ENCODE measurements at places on chromosomes 1 and 21.
A peak's percentile ranks its signal among the peaks of the same experiment; 100 is the strongest.

- no peak for DNase-seq
These were observed 88.2 kb downstream of the GFI1 start for GRCh38 chr1:92398519-92398918.

- no peak for DNase-seq
These were observed 42.3 kb downstream of the MAN1C1 start for GRCh38 chr1:25658791-25659431.

DNA sequence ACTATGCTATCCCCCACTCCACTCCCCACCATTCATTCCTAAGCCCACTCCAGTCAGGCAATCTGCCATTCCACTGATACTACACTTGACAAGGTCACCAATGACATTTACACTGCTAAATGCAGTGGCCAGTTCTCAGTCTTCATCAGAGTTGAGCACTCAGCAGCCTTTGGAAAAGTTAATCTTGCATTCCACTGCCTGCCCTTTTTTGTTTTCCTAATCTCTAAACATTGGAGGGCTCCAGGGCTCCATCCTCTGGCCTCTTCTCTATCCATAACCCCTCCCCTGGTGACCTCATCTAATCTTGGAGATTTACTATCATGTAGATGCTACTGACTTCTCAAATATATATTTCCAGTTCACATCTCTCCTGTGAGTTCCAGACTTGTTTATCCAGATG is 70.9 kb upstream of the S1PR1 start:
- no peak for DNase-seq

GRCh38 chr21:38075833-38076587 is 159.8 kb upstream of the KCNJ6 start:
- no peak for DNase-seq

GRCh38 chr1:7960165-7960564 is 1.3 kb upstream of the PARK7 start:
- no peak for DNase-seq

DNA sequence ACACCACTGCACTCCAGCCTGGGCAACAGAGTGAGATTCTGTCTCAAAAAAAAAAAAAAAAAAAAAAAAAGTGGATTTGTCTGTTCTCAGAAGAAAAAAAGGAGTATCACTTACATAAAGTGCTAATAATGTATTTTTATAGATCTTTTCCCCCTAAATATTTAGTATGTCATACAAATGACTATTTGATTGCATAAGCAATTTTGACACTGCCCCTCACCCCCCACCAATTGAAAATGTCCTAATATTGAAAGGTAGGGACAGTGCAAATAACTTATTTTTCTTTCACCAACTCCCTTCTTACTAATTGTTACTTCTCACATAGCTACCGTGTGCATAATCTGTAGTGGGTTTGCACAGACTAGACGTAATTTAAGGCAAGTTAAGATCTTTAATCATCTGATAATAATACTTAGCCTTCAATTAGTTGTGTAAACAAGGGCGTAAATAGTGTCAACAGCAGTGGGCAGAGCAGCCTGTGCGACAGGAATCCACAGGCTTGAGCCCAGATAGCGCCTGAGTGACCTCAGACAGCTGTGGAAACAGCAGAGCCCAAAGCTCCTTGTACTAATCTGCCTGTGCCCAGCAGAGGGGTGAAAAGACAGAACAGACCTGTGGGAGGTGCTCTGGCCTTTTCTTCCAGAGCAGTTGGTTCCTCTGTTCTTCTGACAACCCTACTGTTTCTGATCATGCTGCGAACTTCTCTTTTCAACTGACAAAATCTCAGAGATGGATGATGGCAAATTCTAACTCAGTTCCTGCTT is 4.5 kb upstream of the IER5 start:
- DNase-seq, result no peak

DNA sequence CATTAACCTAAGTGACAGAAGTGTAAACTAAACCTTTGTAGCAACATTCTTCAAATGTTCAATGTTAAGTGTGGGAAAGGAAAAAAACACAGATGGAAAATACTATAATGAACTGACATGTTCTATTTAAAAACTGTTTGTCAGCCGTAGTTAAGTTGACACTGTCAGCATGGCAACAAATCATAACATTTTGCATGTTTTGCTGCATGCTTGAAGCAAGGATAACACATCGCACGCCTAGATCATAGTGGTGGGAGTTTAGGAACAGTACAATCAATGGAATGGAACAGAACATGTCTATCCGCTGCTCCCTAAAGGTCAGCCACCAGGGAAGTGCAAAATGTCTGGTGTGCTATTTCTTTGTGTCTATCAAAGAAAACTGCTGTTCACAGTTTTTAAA is 62.5 kb upstream of the ESRRG start:
- no peak for DNase-seq

GRCh38 chr1:102190429-102190828 is 193.7 kb upstream of the OLFM3 start:
- DNase-seq, result no peak

- DNase-seq, result peak; percentile 66
These were observed 150.1 kb downstream of the PLXNA2 start for GRCh38 chr1:208093754-208094719.

GRCh38 chr1:34874296-34874952 is 14.9 kb upstream of the SMIM12 start:
- no peak for DNase-seq

DNA sequence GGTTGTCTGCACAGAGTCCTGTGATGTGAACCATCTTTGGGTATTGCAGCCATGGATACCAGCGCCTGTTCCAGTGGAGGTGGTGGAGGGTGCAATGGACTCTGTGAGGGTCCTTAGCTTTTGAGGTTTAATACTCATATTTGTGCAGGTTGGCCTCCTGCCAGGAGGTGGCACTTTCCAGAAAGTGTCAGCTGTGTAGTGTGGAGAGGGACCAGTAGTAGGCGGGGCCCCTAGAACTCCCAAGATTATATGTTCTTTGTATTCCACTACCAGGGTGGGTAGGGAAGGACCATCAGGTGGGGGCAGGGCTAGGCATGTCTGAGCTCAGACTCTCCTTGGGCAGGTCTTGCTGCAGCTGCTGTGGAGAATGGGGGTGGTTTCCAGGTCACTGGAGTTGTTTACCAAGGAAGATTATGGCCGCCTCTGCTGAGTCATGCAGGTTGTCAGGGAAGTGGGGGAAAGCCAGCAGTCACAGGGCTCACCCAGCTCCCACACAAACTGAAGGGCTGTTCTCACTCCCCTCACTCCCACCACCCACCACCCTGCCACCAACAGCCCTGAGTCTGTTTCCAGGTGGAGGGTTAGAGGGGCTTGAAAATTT is 31.2 kb upstream of the ZNF678 start:
- DNase-seq, result no peak

DNA sequence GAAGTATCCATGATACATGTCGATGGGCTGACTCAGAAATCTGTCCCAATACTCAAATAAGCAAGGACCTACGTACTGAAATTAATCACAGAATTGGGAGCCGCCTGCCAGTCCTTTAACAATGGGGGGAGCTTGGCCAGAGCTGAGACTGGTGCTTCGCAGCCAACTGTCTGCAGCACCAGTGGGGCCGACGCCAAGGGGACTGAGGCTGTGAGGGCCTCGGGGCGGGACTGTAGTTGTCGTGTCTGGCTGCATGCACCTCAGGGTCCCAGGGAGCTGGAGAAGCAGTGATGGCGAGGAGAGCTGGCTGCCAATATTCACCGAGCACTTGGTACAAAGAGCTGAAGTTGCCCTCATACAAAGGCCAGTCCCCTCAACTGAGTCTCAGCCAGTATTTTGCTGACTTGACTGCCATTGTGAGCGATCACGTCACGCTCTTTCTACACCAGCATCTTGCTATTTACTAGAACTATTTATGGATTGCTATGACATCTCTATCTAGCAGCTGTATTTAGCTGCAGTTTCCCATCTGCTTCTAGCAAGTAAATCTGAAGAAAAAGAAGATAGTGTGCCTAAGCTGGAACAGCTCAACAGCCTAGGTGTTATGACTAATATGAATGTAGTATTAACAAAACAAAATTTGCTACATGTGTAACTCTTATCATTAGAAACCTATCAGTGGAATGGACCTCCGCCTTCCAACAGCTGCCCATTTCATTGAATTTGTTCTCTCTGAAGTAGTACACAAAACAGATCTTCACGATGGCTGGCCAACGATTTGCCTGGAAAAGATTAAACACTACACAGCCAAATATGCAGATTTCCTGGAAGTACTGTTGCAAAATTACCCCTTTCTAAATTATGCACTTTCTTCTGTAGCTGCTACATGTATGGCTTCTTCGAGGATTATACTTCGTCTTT is 29.1 kb downstream of the EVI5 start:
- no peak for DNase-seq

DNA sequence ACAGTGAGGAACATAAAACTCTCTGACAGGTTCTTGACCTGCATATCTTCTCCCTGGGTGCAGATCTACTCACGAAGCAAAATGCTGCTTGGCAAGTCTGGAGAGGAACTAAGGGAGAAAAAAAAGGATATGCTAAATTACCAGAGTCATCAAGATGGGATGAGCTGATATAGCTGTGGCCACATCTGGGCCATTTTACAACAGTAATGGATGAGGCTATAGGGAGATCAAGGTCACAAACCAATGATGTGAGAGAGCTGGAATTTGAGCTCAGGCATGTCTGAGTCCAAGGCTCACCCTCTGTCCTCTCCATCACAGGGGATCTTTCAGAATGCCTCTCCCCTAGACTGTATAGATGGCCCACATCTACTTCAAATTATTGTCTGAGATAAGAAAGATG is 26.2 kb downstream of the ZMYND12 start:
- no peak for DNase-seq

DNA sequence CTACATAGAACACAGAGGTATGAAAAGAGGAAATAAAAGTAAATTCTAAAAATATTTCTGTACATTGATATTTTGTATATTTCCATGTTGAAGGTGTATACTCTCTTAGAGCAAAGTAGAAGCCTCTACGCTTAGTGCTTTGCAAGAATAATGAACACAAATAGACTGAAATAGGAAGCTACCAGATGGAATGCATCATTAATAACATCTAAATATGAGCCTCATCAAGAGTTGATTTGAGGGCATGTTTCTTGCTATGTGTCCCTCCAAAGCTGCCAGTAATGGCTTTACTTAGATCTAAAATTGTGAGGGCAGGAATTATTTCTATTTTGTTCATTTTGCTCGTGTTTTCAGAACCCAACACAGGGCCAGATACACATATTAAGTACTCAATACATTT is 94.4 kb downstream of the KCNT2 start:
- DNase-seq, result no peak

DNA sequence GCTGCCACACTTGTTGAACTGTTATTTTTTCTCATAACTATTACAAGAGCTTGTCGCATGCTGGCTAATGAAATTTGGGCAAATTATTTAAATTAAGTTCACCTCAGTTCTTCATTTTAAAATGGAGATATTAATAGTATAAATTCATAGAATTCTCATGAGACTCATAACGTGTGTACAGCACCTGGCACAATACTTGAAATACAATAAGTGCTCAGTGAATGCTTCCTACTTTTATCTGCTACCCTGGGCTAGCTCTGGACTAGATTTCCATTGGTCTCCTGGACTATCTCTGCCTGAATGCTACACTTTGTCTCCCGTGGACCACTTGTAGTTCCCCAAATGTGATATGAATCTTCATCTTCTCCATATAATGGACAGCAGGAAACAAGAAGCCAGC is 919 bp downstream of the SLAMF6 start:
- DNase-seq, result no peak

DNA sequence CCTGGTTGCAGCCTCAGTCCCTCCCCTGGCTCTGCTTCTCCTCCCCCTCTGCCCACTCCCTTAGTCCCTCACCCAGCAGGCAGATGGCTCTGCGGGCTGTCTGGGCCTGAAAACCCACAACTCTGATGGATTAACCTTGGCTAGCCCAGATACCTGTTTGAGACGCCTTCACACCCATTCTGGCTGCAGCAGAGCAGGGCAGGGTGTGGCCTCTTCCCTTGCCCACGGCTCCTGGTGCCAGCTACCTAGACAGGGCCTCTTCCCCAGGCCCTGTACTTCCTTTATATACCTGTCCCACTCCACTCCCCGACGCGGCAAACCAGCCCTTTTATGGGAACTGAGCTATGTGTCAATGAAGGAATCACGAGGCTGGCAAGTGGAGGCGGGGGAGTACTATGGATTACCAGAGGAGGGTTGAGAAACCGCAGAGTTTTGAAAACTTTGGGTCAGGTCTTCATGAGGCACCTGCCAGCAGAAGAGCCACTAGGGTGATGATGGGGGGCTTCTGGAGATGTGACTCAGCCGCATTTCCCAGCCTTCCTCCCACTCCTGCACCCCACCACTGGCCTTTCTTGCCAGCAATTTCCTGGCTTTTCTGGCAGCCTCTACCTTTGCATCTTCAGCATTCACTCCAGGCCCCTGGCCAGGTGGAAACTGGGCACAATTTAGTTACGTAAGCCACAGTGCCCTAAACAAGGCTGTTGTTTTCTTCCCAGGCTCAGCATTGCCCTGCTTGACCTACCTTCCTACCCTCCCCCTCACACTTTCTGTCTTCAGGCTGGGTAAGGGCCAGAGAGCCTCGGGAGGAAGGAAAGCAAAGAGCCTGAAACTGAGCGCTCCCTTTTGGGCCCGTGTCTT is at the start of gene CHI3L1:
Gene CHI3L1, minus strand, starts transcription at position 259 of the 858 bp plus-strand sequence. Its CDS starts 81 bp downstream, at position 178.
- DNase-seq, result no peak

- no peak for DNase-seq
These were observed 21.6 kb downstream of the C1orf167 start for GRCh38 chr1:11783556-11783955.

- no peak for DNase-seq
These were observed 73.2 kb downstream of the ZC3H11B start for GRCh38 chr1:219539645-219540254.

- peak; percentile 45 for DNase-seq
These were observed 1.7 kb downstream of the TSPEAR start for GRCh38 chr21:44709426-44710293.

Data from mesothelial cell of epicardium (in vitro differentiated cells).